Stimulated activated CD4-positive, alpha-beta T cell treated with anti-CD3 and anti-CD28 coated beads, Interleukin-4, amount 100 ng/mL, for 24 hours (primary cell): ENCODE measurements at places on chromosomes 5 and 9.

GRCh38 chr9:110175275-110175968 lies 32.5 kb downstream of the C9orf152 start:
- DNase-seq = no peak

GRCh38 chr5:115453391-115454095 lies 91.0 kb downstream of the FEM1C start:
- DNase-seq = no peak

DNA sequence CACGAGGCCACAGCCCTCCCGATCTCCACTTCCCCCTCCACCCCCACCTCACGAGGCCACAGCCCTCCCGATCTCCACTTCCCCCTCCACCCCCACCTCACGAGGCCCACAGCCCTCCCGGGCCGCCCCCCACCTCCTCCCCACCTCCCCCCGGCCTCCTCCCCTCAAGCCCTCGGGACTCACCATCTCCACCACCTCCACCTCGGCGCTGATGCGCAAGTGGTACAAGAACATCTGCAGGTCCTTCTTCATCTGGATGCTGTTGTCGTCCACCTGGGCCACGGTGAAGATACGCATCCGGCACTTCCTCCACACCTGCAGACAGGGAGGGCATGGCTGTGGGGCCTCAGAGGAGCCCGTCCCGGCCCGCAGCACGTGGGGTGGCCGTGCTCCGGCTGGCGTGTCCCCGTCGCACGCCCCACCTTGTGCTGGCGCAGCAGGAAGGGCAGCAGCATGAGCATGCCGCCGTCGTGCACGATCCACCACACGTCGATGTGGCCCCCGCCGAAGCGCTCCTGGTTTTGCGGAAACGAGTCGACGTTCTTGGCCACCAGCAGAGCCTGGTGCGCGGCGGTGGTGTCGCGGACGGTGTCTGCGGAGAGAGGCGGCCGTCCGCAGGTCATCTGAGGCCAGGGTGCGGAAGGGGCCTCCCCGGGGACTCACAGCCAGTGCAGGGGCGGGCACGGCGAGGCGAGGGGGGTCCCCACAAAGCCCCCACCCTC lies 48.0 kb downstream of the SLC12A7 start:
- no peak for DNase-seq

DNA sequence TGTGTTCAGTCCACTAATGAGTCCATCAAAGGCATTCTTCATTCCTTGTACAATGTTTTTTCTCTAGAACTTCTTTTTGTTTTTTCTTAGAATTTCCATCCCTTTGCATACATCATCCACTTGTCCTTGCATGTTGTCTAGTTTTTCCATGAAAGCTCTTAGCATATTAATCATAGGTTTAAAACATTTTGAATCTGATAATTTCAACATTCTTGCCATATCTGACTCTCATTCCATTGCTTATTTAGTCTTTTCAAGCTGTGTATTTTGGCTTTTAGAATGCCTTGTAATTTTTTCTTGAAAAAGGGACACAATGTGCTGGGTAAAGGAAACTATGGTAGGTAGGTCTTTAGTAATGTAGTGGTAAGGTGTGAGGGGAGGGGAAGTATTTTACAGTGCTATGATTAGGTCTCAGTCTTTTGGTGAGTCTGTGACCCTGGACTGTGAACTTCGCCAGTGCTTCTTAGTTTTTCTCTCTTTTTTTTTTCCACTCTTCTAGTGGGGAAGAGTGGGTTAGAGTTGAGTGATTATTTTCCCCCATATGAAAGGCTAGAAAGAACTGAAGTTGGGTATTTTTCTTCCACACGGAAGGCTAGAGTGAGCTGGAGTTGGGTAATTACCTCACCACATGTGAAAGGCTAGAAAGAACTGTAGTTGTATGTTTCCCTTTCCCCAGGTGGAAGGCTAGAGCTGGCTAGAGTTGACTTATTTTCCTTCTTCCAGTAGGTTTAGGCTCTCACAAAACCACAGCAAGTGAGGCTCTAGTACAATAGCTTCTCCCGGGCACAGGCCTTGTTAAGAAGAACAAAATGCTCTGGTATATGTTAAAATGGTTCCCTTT lies 172.1 kb downstream of the SNX18 start:
- DNase-seq = no peak

GRCh38 chr9:98961513-98962180 lies 17.9 kb downstream of the COL15A1 start:
- no peak for DNase-seq

DNA sequence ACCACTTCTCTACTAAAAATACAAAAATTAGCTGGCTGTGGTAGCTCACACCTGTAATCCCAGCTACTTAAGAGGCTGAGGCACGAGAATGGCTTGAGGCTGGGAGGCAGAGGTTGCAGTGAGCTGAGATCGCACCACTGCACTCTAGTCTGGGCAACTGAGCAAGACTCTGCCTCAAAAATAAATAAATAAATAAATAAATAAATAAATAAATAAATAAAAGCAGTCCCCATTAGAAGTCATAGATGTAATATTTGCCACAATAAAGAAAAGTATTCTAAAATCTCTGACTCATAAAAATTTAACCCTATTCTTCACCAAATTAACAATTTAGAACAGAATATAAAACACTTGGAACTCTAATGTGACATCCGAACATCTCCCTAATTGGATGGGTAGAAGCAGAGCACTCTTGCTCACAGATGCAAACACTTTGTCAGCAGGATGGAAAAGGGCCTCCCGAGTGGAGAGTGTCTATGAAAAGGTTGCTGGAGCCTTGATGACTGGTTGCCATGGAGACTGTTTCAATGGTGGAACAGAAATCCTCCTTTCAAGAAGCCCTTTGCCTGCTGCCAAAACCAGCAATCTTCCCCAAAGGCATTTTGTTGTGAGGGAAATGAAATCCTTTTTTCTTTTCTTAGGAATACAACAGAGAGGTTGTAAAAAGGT lies 38.9 kb upstream of the TRAF1 start:
- DNase-seq = no peak

- no peak for DNase-seq
Measured at GRCh38 chr5:12467799-12468198, 563.6 kb upstream of the CTNND2 start.

GRCh38 chr5:144504929-144505577 lies 334.4 kb downstream of the KCTD16 start:
- no peak for DNase-seq

- DNase-seq = no peak
Measured at GRCh38 chr9:79013715-79014610, 557.8 kb upstream of the TLE4 start.

DNA sequence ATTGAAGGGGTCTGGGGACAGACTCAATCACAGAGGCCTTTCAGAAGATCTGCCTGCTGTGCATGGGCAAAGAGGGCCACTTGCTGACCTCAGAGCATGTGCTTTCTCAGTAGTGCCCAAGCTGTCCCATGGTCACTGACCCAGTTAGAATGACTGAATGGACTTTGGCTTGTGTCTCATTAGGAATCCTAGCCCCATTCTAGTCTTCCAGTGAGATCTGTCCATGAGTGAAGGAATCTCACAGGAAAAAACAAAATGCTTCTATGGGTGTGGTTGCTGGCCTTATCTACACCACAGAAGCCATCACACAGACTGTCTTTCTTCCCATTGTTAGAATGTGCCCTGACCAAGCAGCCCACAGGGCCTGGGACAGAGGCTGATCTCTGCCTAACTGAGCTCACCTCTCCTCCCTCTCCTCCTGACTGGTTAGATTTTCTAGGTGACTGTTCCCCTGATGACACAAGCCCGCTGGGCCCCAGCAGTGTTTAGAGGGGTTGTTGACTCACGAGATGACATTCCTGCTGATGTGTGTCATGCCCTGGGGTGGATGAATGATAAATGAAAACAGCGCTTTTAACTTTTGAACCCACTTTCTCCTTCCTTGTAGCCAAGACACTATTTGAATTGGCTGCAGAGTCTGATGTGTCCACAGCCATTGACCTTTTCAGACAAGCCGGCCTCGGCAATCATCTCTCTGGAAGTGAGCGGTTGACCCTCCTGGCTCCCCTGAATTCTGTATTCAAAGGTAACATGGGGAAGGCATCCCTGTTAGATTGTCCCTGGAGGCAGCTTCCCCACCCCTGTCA lies 24.8 kb downstream of the TGFBI start:
- DNase-seq = no peak

GRCh38 chr5:65801352-65801783 lies 79.4 kb downstream of the NLN start:
- no peak for DNase-seq

GRCh38 chr5:145980718-145981117 lies 44.3 kb downstream of the SH3RF2 start:
- DNase-seq = no peak

DNA sequence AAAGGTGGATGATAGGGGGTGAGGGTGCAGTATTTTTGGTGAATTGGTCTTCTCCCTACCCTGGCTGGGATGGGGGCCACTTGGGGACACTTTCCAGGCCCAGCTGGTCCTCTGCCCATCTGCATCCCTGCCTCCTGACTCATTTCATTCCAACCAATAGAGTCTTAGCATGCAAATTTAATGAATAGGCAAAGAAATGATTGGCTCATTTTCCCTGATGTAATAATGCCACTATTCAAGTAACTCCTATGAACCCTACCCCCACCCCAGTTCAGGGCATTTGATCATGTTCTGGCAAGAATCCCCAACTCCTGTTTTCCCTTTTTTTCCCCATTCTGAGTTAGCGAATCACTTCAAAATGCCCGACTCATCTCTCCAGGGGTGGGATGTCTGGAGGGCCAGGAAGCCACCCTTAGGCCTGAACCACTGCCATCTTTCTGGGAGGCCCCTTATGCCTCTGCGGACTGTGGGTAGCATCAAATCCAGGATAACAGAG lies 56.7 kb downstream of the PCDH1 start:
- DNase-seq = no peak

GRCh38 chr9:130110166-130110565 lies 56.5 kb downstream of the GPR107 start:
- no peak for DNase-seq

- no peak for DNase-seq
Measured at GRCh38 chr5:135319928-135320606, 79.0 kb downstream of the MACROH2A1 start.

- no peak for DNase-seq
Measured at GRCh38 chr5:120703918-120704587, 240.0 kb downstream of the PRR16 start.

DNA sequence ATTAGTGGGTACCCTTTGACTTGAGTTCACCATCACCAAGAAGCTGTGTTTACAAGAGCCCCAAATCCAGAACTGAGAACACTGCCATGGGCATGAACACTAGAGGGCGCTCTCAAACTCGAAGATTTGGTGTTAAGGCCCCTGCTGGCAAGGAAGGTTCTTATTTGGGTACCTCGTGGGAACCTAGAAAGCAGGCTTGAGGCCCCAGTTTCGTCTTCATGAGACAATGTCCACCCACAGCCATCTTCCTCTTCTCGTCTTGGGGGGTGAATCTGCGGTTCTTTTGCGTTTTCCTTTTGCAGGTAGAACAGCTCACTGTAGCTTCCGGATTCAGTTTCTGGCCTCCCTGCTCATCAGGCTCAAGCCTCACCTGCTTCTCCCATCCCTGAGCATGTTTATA lies 184.0 kb downstream of the SEMA5A start:
- peak; percentile 19 for DNase-seq
